Breast epithelium (tissue), 4 donors: ENCODE measurements at places on chromosomes 1 and 21. TPM values are rescaled to one million over a fixed set of nuclear protein-coding genes. Genes with fewer than 3 reads are reported as not detected.

- no peak overlapping the region for H3K4me3 ChIP-seq
- DNase-seq = no peak
- H3K36me3 ChIP-seq = no peaks in the 10 kb centered on the region
Observed at GRCh38 chr1:54277451-54278341, 77.7 kb downstream of the MRPL37 start.

- H3K27ac ChIP-seq = no peak overlapping the region
- H3K4me1 ChIP-seq = no peaks in the 10 kb centered on the region
- H3K4me3 ChIP-seq = no peak overlapping the region
- no peak for DNase-seq
Observed at GRCh38 chr21:44391345-44392091, 38.1 kb downstream of the TRPM2 start.

DNA sequence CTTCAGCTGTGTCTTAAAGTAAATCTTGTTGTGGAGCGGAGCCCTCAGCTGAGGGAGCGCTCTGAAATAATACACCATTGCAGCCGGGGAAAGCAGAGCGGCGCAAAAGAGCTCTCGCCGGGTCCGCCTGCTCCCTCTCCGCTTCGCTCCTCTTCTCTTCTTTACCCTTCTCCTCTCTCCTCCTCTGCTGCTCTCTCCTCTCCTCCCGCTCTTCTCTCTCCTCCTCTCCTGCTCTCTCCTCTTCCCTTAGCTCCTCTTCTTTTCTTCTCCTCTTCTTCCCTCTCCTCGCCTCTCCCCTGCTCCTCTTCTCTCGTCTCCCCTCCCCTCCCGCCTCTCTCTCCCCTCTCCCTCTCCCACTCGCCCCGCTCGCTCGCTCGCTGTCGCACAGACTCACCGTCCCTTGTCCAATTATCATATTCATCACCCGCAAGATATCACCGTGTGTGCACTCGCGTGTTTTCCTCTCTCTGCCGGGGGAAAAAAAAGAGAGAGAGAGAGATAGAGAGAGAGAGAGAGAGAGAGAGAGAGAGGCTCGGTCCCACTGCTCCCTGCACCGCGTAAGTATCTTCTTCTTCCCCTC is at the start of gene PROX1:
Gene PROX1 (plus strand): TSS at position 47 of the 580 bp plus-strand sequence. CDS start 8,563 bp downstream, outside the sequence.
- peak within 1 kb of the TSS; percentile 86 for H3K27ac ChIP-seq
- no peak for DNase-seq
- peaks cover 4% of the 10 kb centered on the region for H3K4me1 ChIP-seq
- peak within 1 kb of the TSS; percentile 75 for H3K4me3 ChIP-seq
- H3K36me3 ChIP-seq = no peaks in the 10 kb centered on the region

GRCh38 chr21:42356046-42356445 is 5.3 kb upstream of the TFF2 start:
- H3K27me3 ChIP-seq = no peaks in the 10 kb centered on the region
- DNase-seq = no peak
- H3K36me3 ChIP-seq = no peaks in the 10 kb centered on the region
- H3K4me3 ChIP-seq = no peak overlapping the region
- no peak overlapping the region for H3K27ac ChIP-seq

- H3K36me3 ChIP-seq = no peaks in the 10 kb centered on the region
- no peak for DNase-seq
- H3K27me3 ChIP-seq = no peaks in the 10 kb centered on the region
- H3K4me3 ChIP-seq = no peak overlapping the region
Observed at GRCh38 chr1:19676438-19676922, 11.8 kb downstream of the HTR6 start.

Gene LCE3E
- total RNA-seq = not detected

- H3K4me3 ChIP-seq = peak overlapping the region; percentile 43
- peak; percentile 51 for DNase-seq
- peaks cover 16% of the 10 kb centered on the region for H3K4me1 ChIP-seq
- H3K36me3 ChIP-seq = no peaks in the 10 kb centered on the region
- H3K27ac ChIP-seq = no peak overlapping the region
Observed at GRCh38 chr1:31762726-31763670, 1.1 kb downstream of the ADGRB2 start.
